ENCODE measurements at places on chromosomes 1 and 21.
A peak's percentile ranks its signal among the peaks of the same experiment; 100 is the strongest.

DNA sequence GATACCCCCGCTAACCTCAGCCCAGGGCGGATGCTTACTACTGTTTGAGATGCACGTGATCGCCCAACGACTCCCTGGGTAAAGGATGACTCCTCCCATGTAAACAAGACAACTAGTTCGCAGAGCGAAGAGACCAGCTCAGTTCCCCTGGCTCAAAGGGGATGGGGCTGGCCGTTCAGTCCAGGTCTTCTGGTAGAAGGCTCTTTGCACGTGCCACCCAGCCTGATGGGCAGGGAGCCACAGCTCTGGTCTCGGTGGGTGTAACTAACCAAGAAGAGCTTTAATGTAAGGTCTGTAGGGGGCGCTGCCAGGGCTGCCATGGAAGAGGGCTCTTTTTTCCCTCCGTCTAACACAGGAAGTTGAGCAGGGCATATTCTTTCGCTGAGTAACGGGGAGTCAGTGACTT lies 49.4 kb upstream of the PARP1 start:
- peak; percentile 53 for DNase-seq

DNA sequence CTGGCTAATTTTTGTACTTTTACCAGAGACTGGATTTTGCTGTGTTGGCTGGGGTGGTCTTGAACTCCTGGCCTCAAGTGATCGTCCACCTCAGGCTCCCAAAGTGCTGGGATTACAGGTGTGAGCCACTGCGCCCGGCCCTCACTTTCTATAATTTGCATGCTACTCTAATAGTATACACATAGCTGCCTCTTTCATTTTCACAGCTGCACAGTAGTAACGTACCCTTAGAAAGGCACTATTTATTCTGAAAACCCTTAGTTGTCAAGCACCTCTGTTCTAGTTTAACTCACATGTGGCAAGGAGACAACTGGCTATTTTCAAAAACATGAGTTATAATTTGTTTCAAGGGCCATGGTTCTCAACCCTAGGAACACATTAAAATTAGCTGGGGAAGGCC lies 17.2 kb downstream of the TPM3 start:
- DNase-seq, result no peak

GRCh38 chr1:98660940-98661543 lies 479 bp upstream of the SNX7 start:
- no peak for DNase-seq

GRCh38 chr1:51331206-51332100 lies 1.1 kb upstream of the TTC39A start:
- no peak for DNase-seq
